ENCODE measurements at places on chromosomes 7 and 10.

DNA sequence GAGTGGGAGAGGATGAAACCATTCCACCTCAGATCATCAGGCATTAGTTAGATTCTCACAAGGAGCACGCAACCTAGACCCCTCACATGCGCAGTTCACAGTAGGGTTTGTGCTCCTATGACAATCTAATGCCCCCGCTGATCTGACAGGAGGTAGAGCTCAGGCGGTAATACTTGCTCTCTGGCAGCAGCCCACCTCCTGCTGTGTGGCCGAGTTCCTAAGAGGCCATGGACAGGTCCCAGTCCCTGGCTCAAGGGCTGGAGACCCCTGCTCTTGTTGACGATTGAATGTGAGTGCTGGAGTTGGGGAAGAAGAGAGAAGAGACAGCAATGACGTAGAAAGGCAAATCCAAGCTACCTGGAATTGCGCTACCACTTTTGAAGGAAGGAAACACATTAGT, 267.2 kb downstream of the TFEC start:
- no peak for DNase-seq

- peak; percentile 60 for DNase-seq
Observed at GRCh38 chr10:48287417-48288391, 13.2 kb upstream of the FRMPD2 start.

DNA sequence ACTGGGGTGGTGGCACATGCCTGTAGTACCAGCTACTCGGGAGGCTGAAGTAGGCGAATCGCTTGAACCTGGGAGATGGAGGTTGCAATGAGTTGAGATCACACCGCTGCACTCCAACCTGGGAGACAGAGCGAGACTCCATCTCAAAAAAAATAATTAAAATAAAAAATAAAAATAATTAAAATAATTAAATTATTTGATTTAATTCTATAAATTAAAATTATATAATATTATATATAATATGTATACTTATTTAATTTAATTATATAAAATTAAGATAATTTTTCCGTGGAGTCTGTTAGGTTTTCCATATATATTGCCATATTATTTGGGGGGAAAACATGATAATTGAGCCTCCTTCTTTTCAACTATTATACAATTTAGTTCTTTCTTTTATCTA, 12.0 kb downstream of the WIPF3 start:
- no peak for DNase-seq

DNA sequence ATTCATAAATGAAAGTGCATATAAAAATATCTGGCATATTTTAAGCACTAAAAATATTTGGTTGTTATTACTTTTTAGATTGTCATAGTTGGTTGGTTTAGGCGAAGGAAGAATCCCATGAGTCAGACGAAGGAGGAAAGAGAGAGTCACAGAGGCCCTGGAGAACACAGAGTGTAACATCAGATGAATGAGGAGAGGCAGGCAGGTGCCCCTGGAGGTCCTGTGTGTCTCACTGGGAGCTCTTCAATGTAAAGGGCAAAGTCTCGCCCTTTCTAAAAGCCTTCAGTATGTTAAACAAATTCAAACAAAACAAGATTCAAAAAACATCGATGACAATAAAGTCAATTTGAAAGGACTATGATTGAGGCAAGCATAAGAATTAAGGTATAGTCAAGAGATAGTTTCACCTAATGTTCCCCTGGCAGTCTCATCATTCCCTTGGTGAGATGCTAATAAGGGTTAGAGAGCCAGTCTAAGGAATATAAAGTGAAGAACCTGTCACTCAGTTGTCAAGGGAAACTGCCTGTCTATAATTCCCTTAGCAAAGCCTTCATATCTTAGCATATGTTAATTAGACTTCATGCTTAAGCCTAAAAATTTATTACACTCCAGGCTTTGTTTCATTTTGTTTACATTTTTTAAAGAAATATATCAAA, 194.3 kb downstream of the TPK1 start:
- no peak for DNase-seq

GRCh38 chr7:140489026-140489359, 9.7 kb upstream of the MKRN1 start:
- DNase-seq, result no peak

All from amniotic epithelial cell (primary cell).